ENCODE measurements at places on chromosomes 5 and 9.

GRCh38 chr5:88718736-88719135 is 164.2 kb downstream of the MEF2C start:
- DNase-seq: no peak

GRCh38 chr9:94210616-94211603 is 48.2 kb upstream of the ZNF169 start:
- no peak for DNase-seq

DNA sequence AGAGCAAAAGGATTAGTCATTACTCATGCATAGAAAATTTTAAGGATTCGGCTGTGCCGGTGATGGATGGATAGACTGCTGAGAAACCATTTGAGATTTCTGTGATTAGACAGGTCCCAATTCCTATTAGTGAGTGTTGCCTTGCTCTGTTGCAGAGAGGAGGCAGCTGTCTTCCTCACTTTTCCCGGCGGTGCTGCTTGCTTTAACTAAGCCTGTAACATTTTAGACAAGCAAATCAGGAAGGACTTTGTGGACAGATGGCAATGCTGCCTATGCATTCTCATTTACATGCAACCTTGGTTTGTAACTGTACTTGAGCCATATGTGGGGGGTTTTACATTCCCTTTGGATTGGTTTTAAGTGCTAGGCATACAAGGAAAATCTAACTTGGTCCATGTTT is 1176.3 kb downstream of the CDH18 start:
- no peak for DNase-seq

- DNase-seq: peak; percentile 94
Observed at GRCh38 chr5:90529939-90530677, 724 bp upstream of the LYSMD3 start.

DNA sequence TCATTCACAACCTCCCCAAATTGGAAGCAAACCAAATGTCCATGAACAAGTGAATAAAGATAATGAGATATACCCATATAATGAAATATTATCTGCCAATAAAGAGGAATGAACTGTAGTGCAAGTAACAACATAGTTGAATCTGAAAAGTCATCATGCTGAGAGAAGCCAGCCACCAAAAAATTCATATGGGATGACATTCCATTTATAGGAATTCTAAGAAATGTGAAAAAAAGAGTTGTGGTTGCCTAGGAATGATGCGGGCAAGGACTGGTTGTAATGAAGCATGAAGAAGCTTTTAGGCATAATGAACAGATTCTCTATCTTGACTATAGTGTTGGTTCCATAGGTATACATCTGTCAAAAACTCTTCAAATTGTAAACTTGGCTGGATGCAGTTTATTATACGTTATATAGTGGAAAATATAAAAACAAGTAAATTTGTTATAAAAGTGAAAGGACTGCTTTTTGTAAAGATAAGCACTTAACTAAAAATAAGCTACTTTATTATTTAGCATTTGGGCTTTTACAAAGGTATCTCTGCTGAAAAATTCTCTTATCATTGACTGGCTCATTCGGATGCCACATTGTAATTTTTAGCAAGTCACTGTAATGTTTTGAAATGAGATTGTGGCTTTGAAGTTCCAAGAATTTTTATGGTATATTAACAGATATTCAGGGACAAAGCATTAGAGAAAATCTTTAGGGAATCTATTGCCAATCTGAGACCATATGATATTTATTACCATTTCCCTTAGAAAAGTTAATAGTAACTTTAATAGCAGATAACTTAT is 21.2 kb upstream of the TTC23L start:
- DNase-seq: no peak

GRCh38 chr5:172299916-172300439 is 16.4 kb upstream of the UBTD2 start:
- no peak for DNase-seq

DNA sequence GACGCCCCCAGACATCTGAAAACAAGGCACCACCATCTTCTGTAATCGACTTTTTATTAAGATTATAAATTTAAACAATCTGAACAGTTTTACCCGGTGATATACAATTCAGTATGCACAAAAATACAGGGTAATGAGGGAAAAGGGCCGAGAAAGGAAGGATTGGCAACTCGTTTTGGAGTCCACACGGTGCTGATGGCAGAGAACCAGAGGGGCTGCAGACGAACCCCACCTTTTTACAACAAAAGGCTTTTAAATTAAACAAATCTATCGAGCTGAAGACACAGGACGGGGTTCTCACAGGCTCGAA is 2.6 kb downstream of the IER5L start:
- DNase-seq: no peak

- no peak for DNase-seq
Observed at GRCh38 chr5:136364307-136364706, 1.0 kb downstream of the TRPC7 start.

- DNase-seq: no peak
Observed at GRCh38 chr5:61081741-61082140, 80.5 kb downstream of the SMIM15 start.

DNA sequence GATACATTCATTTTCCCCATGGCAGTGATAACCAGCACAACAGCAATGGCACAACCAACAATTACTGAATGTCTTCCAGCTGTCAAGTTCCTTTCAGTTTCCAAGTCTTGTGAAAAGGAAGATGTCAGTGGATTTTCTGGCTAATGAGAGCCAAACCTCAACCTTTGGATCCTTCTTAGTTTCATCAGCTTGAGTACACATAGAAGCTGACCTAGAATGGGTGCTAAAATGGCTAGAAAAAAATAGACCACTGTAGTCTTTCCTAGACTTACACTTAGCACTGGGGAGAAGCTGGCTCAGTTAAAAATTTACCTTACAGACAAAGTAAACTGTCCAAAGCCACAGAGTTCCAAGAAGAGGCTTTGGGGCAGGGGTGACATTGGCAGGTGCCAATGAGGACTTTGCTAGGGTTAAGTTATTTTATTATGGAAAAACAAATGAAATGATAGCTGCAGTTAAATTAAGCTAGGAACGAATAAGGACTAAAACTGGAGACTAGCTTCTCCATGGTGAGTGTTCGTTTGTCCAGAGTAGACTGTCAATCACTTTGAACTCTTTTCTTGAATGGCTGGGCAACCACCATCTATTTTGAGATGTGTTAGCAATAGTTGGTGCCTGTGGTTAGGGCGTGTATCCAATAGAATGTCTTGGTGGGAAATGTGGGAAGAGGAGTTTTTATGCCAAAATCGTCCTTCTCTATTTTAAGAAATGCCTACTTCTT is 25.9 kb upstream of the TXN start:
- DNase-seq: no peak

DNA sequence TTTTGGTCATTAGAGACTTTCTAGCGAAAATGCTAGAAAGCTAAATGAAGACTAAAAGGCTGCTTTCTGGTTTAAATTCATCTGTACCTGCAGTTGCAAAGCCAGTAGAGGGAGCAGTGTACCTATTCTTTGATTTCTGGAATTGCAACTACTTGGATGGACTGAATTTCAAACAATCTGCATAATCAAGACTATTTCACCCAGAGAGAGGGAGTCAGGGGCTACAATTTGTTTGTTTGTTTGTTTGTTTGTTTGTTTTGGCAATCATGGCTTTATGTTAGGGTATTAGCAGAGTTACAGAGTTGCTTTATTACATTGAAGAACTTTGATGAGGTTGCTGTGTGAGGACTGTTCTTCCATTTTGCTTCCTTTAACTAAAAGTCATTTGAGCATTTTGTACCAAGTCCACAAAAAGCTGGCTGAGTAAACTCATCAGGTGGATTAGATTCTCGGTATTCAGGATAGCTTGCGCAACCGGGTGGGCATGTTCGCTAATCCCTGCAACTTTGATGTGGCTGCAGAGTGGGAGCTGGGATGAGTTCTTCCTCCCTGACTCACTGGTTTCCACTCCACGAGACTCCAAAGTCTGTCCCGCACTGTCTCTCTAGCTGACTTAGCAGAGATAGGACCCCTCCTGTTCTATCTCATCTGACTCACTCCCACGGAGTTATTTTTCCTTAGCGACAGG is 80.0 kb upstream of the TUT7 start:
- no peak for DNase-seq

GRCh38 chr5:134887593-134888159 is 13.5 kb downstream of the TXNDC15 start:
- DNase-seq: no peak

GRCh38 chr5:151130922-151131891 is 26.4 kb downstream of the ANXA6 start:
- no peak for DNase-seq

DNA sequence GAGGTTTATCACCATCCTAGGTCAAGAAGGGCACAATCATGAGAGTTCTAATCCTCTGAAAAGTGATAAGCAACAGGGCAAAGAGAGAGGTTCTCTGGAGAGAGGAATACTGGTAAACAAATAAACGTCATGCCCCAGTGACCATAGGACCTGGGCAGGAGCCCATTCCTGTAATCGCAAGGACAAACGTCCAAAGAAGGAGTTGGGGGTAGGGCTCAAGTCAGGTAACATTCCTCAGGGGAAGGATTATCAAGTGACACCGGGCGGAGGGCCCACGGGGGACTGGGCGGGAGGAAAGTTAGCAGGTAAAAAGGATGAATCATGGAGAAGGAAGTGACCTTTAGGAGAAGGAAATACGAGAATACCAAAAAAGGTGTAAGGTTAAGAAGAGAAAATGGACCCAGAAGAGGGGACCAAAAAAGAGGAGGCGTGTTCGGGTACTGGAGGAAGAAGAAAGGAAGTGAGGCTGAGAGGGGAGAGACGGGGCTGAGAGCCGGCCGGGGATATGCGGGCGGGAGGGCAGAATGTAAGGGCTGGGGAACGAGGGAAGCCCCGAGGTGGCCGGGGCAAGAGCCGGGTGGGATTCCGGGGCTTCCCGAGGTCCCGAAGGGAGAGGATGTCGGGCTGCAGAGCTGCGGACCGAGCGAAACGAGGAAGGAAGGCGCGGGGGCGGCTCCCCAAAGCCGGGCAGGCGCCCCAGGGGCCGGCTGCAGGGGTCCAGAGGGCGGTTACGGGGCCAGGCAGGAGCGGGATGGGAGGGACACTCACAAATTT is 583 bp downstream of the DIAPH1 start:
- no peak for DNase-seq

DNA sequence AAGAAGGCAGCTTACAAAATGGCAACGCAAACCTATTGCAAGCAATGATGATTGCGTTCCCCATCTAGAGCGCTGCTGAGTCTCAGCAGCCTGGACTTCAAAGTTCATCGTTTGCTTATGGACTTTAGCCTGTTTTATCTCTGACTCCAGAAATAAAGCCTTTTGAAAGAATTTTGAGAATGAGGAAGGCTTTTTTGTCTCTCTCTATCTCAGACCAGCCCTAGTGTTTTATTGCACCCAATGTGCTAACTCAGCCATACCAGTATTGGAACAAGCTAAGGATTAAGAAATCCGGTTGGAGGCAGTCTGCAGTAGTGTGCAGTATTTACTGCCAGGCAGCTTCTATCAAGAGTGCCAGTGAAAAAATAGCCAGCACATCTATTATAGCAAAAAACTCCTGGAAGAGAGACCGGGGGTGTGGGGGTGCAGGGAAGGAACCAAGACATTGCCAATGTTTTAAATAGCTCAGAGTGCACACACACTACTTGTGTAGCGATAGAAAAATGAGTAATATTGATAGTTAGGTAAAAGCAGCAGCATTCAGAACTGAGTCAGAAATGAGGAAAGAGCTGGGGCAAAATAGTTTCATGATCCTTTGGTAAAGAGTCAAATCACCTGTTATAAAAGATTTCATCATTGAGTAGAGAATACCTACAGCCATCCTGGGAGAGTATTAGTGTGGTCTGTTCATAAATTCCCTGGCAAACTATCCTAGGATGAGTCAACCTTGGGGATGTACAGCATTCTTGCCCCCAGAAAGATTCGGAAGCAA is 219.0 kb downstream of the ZNF608 start:
- no peak for DNase-seq

DNA sequence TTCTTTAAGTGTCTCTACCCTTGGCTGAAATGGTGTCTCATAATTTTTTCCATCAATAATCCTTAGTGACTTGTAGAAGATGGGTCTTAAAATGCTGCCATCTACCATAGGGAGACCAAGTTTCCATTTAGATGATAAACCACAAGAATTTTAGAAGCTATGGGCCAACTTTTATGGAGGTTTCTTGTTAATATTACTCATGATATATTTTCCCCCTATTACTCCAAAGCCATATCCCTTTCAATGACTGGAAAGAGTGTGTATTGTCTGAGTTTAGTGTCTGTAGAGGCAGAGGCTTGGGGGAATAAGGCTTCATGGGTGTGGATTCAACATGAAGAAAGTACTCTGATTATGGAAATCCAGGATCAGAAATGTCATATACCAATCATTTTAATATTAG is 507.3 kb upstream of the TNC start:
- no peak for DNase-seq

DNA sequence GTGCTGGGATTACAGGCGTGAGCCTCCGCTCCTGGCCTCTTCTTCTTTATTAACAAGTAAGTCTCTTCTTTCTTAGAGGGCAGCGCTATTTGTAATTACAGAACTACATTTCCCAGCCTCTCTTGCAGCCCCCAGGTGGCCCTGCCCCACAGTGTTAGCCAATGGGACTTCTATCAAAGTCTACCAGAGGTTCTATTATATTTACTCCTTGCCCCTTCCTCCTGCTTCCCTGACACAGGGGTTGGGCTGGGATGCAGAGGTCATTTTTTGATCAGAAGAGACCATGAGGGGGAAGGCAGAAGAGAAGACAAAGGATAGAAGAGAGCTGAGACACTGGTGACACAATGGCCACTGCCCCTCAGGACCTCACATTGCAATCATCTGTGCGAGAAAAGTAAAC is 224.2 kb downstream of the SYK start:
- DNase-seq: no peak

GRCh38 chr9:101421653-101422065 is 13.9 kb downstream of the ALDOB start:
- no peak for DNase-seq

GRCh38 chr5:14588758-14589543 is 7.4 kb downstream of the OTULINL start:
- no peak for DNase-seq

GRCh38 chr5:90351101-90351500 is 58.5 kb downstream of the CETN3 start:
- no peak for DNase-seq

DNA sequence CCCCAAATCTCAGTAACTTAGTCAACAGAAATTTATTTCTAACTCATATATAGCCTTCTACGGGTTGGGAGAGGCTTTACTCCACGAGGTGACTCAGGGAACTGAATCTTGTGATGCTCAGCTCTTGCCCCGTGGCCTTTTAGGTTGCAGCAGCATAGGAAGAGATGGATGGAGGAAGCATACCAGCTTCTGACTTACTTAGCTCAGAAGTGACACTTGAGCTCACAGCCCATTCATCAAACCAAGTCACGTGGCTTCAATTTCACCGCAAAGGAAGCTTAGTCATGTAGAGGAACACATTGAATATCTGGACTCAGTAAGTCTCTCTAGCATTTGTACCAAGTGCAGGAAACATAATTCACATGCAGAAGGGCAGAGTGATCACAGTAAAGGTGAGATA is 124.1 kb upstream of the KCNN2 start:
- DNase-seq: no peak

Measured in hypothalamus (tissue), 51 donors.